ENCODE measurements at places on chromosomes 6 and 20.

DNA sequence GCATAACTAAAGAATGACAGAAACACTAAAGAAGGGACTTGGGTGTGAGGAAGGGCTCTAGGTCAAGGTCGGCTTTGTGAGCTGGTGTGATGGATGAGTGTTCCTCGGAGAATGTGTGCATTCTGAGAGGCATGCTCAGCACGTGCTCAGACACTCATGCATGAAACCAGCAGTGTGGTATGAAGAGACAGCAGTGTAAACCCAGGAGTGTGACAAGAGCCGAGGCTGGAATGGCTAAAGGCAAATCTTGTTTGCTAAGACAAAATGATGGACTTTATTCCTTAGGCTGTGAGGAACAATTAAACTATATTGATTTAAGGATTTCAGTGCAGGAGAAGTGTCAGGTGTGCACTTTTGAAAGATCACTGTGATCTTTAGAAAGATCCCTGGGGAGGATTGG, 107.4 kb upstream of the MAP7 start:
- no peak for DNase-seq

DNA sequence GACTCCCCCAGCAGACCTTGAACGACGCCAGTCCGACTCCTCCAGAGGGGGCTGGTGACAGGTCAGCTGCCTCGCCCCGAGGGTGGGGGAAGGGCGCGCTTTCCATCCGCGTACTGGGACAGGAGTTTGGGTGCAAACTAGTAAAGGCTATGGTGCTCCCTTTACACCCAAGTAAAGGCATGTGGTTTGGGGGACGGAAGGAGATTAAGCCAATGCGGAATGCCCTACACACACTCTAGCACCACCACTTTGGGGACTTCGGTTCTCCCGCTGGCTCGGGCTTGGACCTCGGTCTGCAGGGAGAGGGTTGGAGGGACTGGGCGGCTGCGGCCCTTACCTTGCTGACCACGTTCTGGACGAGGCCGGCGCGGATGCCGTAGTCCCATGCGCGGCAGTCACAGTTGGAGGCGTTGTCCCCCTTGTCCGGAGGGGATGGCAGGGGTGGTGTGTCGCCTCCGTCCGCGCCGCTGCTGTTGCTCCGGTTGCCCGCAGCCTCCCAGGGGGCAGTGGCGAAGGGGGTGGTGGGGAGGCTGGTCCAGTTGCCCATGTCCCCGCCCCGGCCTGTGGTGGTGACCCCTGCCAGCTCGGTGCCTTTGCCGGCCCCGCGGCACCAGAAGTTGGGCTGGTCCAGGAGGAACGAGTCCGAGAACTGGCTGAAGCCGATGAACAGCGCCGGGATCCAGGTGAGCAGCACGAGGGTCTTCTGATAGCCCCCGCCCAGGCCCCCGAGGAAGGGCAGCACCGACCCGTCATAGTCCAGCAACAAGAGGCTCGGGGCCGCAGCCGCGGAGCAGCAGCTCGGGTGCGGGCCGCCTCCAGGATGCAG, 1.1 kb downstream of the SLC22A23 start:
- peak; percentile 16 for DNase-seq

DNA sequence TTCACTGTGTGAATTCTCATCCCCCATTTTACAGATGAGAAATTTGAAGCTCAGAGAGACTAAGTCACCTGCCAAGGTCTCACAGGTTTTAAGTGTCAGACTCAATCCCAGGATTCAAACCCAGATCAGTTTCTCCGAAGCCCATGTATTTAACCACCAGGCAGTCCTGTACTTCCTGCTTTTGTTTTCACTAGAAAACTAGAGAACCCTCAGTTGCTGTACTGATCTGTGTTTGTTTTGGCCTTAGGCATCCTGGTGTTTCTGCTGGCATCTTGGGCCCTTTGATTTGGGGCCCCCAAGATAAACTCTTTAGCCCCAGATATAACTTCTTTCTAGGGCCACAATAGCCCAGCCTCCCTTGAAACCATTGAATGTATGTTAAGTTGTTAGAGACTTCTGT, 36.5 kb downstream of the PPP1R16B start:
- DNase-seq: peak; percentile 81

DNA sequence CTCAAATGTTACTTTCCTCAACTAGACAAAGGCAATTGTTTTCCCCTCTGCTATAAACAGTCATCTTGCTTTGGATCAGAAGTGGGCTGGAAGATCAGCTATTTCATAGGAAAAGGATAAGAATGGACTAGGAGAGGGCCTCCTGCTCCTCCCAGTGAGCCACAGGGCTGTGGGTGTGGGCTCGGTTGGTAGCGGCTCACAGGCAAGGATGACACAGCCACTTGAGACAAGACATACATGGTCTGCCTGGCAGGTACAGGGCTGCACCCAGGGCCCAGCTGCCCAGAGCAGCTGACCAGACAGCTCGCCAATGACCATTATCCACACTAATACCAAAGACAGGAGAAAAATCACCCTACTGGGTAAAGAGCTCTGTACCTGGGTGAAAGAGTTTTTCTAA, 9.0 kb upstream of the SLA2 start:
- no peak for DNase-seq

- no peak for DNase-seq
Observed at GRCh38 chr6:49054311-49054710, 408.7 kb downstream of the MMUT start.

DNA sequence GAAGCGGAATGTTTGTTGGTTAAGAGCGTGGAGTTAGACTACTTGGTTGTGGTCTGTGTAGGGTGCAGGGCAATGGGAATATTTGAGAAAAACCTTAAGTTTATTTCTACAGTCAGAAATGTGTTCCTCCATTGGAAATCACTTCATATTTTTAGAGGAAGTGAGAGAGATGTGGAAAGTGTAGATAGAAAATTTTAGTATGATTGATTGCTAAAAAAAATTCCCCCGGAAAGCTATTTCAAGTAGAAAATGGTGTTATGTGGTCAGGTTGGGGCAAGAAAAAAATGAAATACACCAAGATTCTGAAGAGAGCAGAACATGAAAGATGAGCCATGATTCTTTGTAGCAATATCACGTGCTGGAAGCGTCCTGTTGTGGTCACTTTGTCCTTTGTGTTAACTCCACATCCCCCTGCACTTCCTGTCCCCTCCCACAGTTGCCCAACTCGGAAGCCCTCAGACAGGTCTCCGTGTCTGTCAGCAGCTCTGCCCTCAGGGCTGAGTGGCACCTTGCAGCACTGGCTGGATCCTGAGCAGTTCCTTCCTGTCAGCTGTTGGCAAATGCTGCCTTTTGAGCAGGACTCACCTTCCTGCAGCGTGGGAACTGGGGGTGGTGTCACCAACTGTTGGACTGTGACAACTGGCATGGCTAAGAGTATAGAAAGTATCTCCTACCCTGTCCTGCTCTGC, 137.5 kb upstream of the SLC24A3 start:
- DNase-seq: peak; percentile 19

DNA sequence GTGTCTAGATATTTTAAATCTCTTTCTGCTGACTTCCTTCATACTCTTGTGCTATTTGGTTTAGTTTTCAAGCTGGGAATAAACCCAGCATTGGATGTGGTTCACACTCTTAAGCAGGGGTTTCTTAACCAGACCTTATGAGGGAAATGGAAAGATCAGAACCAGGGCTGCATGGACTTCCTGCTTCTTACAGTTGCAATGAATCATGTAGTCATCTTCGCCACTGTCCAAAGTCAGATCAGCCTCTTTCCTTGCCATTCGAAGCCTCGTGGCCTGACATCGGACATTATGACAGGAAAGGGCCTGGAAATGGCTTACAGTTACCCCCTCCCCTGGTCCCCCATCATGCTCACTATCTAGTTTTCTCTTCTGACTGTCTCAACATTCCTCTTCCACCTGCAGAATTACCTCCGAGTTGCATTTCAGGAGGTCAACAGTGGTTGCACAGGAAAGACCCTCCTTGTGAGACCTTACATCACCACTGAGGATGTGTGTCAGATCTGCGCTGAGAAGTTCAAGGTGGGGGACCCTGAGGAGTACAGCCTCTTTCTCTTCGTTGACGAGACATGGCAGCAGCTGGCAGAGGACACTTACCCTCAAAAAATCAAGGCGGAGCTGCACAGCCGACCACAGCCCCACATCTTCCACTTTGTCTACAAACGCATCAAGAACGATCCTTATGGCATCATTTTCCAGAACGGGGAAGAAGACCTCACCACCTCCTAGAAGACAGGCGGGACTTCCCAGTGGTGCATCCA, 16.8 kb upstream of the NAA20 start:
- DNase-seq: no peak

GRCh38 chr20:48785256-48785655, 42.5 kb downstream of the PREX1 start:
- DNase-seq: no peak

DNA sequence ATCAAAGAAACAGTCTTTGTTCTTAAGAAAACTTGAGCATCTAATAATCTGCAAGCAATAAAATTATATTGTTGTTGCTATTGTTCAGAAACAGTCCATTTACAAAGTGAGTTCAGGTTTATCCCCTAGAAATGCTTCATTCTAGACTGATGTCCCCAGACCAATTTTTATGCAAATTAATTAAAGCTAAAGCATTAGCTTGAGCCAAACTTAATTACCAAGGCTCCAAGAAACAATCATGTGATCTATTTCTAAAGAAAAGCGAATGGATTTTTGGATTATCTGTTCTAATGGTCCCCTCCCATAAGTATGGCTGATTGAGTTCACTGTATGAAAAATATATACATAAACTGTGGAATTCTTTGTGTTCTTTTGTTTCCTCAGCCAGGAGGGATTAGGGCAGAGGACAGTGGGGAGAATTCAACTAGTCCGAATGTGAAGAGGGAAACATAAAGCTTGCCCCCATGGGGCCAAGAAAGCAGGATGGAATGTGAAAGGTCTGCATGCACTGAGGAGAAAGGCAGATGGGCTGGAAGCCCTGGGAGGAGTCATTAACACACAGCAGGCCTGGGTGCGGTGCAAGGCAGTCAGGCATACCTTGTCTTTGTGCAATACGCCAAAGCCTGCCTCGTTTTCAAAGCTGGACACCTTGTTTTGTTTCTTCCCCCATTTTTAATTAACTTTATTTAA, 597.1 kb downstream of the KIF16B start:
- DNase-seq: no peak

GRCh38 chr20:13690943-13691342, 52.2 kb upstream of the TASP1 start:
- DNase-seq: no peak

DNA sequence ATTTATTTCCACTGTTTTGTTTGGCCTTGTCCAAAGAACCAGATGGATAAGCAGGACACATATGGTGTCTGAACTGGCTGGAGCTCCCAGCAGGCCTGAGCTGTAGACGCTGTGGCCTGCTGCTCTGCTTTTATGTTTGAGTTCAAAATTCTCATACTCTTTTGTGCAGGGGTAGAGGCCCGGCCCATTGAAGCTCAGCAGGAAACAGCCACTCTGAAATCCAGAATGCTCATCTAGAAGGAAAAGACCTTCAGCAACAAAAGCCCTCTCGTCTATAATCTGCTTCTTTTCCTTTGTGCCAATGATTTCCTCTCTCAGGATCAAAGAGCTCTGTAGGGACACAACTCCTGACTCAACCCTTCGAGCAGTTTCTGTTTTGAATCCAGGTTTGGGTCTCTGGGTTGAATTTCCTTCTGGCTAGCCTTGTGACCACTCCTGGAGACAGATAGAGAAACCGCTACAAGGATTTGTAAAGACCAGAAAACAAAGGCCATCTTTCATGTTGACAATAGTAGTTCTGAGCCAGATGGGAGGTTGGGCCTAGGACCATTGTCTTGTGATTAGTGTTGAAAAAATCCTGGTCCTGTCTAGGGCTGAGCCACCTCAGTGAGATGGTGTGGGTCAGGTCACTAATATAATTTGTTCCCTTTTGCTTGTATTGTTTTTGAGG, 446.7 kb downstream of the BCKDHB start:
- no peak for DNase-seq

GRCh38 chr6:126118058-126118755, 131.9 kb downstream of the TRMT11 start:
- DNase-seq: no peak

- DNase-seq: no peak
Observed at GRCh38 chr6:9398071-9398766, 962.9 kb upstream of the SLC35B3 start.

All from CD4-positive, alpha-beta T cell treated with Interleukin-4 for 1 hour (primary cell).